Neuronal stem cell (in vitro differentiated cells): ENCODE measurements at places on chromosomes 12 and 14.

DNA sequence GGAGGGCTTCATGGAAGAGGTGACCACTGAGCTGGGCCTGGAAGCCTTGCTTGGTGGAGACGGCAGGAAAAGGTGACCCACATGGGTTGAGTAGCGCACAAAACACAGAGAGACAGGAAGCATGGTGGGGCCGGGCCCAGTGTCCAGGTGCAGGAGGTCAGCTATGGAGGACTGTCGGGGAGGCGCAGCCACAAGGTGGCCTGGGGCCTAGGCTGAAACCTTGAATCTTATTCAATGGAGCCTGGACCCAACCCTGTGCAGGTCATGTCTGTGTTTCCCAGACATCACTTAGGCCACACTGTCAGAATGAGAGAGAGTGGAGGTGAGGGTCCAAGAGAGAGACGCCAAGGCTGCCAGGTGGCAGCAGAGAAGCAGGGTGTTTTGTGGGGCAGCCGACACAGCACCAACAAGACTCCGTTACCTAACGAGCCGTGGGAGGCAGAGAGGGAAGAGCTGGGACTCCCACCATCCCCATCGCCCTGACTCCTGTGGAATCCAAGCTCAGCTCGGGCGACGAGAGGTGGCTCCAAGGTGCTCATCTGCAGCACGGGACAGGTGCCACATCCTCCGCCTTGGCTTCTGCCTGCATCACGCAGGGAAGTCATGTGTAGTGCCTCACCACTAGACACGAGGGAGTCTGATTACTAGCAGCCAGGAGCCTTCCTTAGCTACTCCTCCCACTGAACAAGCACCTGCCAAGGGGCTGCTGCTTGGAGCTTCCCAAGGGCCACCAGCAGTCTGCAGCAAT lies 38.7 kb downstream of the DEGS2 start:
- DNase-seq: no peak

DNA sequence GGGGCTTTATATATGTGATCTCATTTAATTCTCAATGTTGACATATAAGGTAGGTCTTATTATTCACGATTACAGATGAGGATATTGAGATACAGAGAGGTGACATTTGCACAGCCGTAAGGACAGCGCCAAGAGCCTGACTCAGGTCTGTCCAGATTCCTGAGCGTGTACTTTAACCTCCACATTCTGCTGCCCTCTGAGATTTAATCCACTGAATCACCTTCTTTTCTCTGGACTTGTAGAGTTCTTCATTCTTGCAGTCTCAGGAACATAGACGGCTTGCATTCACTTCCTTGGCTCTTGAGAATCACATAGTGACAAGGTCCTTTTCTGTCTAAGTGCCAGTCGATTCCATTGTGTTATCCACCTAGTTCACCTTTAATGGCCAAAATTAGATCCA lies 141.0 kb upstream of the ARHGAP5 start:
- no peak for DNase-seq

GRCh38 chr12:50241178-50241577 lies 42.1 kb downstream of the LIMA1 start:
- no peak for DNase-seq

- DNase-seq: no peak
Observed at GRCh38 chr14:64612021-64612380, 62.2 kb downstream of the PPP1R36 start.

DNA sequence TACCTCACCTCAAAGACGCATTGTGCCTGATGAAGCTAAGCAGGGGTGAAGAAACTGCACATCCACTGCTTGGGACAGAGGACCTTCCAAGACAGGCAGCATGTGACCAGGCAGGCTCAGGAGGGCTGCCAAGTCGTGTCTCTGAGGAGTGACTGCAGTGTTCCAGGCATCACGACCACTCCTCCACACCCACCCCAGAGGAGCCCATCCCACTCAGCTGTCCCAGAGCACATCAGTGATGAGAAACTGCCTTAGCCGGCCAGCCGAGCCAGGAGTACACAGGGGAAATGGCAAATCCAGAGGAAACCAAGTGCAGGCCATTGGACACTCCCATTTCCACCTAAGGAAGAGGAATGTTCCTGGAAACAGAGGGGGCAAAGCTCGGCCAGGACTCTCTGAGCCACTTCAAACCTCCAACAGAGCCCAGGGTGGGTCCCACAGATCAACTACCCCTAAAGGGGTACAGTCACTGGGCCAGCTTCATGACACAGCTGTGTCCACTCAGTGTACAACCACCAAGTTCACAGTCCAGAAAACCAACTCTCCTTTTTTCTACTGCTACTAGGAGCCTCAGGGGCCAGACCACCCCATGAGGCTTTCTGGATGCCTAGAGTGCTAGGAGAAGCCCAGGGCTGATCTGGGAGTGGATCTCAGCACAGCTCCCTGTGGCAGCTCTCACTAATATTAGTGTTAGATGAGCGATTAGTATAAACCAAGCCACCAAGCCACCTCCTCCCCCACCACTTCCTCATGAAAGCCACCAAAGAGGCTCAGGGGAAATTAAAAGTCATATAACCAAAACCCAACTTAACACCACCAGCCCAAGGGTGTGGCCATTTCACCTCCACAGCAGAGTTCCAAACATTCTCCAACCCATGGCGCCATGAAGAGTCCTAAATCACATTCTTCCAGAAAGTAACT lies 15.4 kb downstream of the PXN start:
- no peak for DNase-seq

- no peak for DNase-seq
Observed at GRCh38 chr12:55060470-55060869, 40.7 kb downstream of the NEUROD4 start.

GRCh38 chr12:95789126-95790032 lies 1.2 kb downstream of the NTN4 start:
- DNase-seq: peak; percentile 27

- no peak for DNase-seq
Observed at GRCh38 chr14:33390335-33390734, 451.7 kb downstream of the NPAS3 start.

- DNase-seq: no peak
Observed at GRCh38 chr14:50762001-50762930, 68.7 kb downstream of the NIN start.

DNA sequence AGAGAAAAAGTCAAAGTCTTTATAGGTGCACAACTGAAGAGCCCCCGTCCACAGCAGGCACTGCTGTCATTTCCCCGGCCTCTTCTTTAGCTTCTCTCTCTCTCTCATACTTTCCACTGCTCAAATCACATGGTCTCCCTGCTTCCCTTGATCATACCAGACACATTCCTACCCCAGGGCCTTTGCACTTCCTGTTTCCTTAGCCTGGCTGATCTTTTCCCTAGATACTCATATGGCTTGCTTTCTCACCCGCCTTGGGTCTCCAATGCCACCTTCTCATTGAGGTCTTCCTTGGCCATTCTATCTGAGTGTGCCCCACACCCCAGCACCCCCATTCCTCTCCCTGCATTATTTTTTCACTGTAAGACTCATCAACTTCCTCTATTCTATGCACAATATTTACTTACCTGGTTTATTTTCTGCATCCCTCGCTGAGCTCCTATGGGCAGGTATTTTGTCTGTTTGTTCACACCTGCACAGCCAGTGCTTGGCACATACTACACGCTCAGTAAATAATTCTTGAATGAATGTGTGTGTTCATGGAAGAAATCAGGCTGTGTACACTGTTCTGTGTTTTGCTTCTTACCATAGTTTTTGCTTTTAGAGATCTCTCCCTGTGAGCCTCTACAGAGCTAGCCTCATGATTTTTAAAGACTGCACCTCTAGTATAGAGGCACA lies 31.9 kb downstream of the SERPINA1 start:
- DNase-seq: no peak

DNA sequence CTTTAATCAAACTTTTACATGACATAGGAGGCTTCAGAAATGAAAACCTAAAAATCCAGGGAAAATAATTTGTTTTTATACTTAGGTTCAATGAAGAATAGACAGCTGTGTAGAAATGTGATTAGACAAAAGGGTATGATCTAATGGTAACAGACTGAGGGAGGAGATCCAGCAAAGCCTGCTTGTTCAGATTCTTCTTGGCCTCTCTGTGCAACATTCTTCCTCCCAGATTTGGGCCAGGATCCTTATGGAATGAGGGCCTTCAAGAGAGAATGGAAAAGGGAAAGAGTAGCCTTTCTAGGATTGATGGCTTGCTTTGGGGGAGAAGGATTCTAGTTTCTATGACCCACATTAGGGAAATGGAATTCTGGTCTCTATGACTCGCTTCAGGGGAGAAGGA lies 94.5 kb upstream of the G2E3 start:
- no peak for DNase-seq

DNA sequence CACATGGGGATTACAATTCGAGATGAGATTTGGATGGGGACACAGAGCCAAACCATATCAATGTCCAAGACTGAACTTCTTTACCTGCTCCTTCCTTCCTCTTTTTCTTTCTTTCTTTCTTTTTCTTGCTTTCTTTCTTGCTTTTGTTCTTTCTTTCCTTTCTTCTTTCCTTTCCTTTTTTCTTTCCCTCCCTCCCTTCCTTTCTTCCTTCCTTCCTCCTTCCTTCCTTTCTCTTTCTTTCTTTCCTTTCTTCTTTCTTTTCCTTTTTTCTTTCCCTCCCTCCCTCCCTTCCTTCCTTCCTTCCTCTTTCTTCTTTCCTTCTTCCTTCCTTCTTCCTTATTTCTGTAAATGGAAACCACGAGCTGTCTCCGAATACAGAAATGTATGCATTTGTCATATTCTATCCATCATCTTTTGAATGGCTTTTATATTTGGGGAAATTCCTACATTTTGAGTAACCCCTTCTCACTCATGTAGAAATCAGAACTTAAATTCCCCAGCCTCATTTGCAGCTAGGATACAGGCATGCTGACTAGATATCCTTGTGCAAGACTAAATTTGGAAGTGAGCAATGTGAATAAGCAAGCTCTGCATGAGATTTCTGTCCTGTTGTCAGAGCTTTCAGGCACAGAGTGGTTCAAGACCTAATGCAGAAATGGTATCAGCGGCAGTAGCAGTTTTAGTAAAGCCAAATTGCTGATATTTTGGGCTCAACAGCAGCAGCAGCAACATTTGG lies 11.5 kb downstream of the GPR33 start:
- no peak for DNase-seq

DNA sequence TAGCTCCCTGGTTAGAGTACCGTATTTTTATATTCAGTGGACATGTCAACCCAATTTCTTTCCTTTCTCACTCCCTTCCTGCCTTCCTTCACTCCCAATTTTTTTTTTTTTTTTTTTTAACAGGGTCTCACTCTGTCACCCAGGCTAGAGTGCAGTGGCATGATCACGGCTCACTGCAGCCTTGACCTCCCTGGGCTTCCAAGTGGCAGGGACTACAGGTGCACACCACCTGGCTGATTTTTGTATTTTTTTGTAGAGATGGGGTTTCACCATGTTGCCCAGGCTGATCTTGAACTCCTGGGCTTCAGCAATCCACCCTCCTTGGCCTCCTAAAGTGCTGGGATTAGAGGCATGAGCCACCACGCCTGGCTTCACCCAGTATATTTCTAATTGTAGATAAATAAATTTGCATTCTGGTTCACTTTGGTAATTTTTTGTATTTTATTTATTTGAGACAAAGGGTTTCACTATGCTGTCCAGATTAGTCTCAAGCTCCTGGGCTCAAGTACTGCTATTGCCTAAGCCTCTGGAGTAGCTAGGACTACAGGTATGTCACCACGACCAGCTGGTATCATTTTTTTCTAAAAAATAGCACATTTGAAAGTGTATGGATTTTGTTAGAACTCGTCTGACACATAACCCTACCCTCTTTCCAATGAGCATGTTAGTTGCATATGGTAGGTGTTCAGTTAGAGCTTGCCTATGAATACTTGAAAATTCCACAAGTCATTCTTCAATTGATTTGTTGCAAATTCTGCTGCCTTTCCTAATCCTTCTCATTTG lies 15.7 kb downstream of the SLC38A2 start:
- DNase-seq: no peak

- DNase-seq: no peak
Observed at GRCh38 chr12:64082866-64083268, 139.2 kb downstream of the KICS2 start.

DNA sequence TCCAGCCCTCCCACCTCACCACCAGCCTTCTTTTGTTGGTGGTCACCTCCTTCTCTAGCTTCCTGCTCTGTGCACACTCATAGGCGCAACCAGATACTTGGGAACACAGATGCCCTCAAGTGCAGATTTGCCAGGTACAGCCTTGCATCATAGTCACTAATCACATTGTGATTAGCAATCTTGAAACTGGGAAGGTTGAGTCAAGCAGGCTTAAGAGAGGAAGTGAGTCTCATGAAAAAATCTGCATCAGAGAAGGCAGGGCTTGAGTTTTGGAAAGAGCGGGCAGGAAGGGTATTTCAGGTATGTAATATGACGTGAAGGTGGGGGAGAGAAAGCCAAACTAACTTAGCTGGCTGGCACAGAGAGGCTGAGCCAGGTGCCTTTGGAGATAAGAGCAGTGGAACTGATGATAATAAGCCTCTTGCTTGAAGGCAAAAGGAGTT lies 2.7 kb upstream of the RABGGTA start:
- no peak for DNase-seq

DNA sequence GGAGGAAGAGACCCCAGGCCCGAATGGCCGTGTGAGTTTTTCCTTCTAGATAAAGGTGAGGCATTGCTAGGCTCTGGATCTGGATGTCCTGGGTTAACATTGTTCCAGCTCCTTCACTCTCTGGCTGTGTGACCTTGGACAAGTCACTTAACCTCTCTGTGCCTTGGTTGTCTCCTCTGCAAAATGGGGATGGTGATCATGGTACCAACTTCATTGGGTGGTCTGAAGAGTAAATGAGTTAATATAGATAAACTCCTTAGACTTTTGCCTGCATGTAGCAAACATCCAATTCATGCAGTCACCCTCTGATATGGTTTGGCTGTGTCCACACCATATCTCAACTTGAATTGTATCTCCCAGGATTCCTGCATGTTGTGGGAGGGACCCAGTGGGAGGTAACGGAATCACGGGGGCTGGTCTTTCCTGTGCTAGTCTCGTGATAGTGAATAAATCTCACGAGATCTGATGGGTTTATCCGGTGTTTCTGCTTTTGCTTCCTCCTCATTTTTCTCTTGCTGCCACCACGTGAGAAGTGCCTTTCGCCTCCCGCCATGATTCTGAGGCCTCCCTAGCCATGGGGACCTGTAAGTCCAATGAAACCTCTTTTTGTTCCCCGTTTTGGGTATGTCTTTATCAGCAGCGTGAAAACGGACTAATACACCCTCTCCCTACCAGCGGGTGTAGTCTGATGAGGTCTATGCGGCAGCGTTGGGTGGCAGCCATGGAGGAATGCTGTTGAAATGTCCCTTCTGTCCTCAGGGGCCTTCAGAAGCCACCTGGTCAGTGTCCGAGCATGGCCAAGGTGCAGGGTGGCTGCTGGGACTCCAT lies 256.1 kb downstream of the GLT1D1 start:
- DNase-seq: no peak

DNA sequence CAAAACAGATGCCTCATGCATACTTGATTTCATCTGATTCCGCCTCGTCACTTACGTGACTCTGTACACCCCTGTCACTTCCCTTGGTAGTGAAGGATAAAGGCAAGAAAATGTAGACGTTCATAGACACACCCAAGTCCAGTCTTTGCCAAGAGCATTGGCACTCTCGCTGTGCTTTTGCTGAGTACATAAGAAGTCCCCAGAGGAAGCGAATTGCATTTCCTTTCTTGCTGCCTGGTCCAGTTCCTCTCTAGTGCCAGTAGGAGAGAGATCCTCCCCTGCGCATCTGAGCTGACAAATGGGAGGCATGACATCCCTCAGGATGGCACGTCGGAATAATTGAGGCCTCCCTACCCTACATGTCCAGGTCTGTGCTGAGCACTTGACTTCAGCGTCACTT lies 21.3 kb upstream of the RIN3 start:
- no peak for DNase-seq

- DNase-seq: no peak
Observed at GRCh38 chr14:99262977-99263448, 9.0 kb downstream of the BCL11B start.
